ENCODE measurements at places on chromosomes 5 and 9.
A peak's percentile ranks its signal among the peaks of the same experiment; 100 is the strongest.

DNA sequence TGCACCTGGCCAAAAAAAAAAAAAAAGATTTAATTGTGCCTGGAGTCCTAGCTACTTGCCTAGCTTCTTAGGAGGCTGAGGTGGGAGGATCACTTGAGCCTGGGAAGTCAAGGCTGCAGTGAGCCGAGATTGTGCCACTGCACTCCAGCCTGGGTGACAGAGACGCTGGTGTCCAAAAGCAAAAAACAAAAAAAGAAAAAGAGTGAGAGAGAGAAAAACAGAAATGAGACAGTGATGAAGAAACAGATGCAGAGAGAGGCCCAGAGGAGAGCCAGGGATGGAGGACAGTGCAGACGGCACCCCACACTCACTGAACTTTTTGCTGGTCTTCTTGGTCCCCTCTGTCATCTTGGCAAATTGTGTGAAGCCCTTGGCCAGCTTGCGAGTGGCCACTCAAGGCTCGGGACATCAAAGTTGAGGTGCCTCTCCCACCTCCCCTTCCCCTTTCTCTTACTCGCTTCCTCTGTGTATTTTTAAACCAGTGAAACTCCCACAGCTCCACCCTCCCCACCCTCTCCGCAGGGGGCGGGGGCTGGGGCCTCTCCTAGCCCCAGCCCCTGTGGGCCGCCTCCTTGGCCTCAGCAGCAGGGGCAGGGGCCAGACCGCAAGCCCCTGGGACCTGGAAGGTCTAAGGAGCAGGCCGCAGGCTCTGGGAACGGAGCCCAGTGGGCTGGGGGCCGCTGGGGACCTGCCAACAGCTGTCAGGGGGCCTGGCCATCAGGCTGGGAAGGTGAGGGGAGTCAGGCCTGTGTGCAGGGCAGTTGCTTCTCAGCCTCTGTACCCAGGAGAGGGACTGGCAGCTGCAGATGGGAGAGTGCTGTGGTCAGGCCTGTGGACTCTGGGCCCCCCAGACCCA, at the start of gene SH2D3C:
Gene SH2D3C, minus strand, starts transcription at position 387 of the 856 bp plus-strand sequence. Its CDS starts 39 bp downstream, at position 348.
- DNase-seq, result peak; percentile 28

DNA sequence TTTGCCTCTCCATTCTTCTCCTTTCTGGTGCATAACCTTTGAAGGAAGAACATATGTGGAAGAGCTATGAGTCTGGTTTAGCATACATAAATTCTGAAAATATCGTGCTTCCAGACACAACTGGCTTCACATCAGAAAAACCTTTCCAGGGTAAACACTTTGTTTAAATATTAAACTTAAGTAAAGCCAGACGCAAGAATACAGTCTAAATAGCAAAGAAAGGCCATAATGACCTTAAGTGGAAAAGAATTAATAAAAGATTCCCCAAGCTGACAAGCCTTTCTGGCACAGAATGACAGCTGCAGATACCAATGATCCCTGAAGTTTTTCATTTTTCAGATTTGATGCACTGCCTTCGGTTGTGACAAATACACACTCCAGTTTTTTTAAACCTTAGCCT, 13.5 kb upstream of the TSSK1B start:
- DNase-seq, result no peak

- DNase-seq, result peak; percentile 94
Observed at GRCh38 chr9:32552172-32552872, at the start of the genes SMIM27 and TOPORS. Gene SMIM27 (plus strand): TSS chr9:32552327. CDS start chr9:32552435, 108 bp downstream. Gene TOPORS (minus strand): TSS chr9:32552586. CDS start chr9:32552436, 150 bp downstream.

- no peak for DNase-seq
Observed at GRCh38 chr9:81604306-81605169, 84.8 kb downstream of the TLE1 start.

- no peak for DNase-seq
Observed at GRCh38 chr5:143065996-143066522, 295.9 kb downstream of the ARHGAP26 start.

DNA sequence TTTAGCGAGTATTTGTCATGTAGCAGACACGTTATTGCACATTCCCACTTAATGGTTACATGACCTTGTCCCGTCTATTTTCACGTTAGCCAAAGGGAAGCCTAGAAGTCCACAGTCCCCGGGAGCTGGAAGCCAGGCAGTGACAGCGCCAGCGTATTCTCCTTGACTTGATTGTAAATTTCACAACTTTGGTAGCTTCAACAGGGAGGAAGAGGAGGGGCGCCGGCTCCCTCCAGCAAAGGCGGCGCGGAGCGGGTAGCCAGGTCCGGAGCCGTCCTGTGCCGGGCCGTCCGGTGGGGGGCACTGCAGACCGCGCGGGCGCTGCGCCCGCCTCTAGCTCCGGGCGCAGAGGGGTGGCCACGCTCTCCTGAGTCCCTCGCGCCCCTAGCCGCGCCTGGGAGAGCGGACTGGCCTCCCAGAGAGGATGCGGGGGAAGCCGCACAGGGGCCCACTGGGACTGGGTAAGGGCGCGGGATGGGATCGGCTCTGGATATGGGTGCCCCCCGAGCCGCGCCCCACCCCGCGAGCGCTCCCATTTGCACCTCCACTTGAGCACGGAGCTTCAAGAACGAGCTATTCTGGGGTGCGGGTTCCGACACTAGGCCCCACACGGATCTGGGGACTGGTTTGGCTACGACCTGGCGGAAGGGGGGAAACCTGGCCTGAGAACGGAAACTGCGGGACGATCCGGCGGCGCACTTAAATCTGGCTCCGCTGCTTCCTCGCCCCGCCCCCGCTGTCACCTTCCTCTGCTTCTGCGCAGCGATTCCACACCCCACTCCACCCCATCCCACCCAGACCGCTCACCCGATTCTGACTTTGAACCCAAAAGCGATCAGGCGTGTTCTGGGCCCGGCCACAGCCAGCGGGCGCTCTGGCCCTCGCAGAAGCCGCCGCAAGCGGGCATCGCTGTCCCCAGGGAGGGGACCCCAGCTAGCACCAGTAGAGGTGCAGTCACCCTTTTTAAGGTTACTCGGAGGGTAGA, 23.8 kb downstream of the KLF4 start:
- DNase-seq, result peak; percentile 58

DNA sequence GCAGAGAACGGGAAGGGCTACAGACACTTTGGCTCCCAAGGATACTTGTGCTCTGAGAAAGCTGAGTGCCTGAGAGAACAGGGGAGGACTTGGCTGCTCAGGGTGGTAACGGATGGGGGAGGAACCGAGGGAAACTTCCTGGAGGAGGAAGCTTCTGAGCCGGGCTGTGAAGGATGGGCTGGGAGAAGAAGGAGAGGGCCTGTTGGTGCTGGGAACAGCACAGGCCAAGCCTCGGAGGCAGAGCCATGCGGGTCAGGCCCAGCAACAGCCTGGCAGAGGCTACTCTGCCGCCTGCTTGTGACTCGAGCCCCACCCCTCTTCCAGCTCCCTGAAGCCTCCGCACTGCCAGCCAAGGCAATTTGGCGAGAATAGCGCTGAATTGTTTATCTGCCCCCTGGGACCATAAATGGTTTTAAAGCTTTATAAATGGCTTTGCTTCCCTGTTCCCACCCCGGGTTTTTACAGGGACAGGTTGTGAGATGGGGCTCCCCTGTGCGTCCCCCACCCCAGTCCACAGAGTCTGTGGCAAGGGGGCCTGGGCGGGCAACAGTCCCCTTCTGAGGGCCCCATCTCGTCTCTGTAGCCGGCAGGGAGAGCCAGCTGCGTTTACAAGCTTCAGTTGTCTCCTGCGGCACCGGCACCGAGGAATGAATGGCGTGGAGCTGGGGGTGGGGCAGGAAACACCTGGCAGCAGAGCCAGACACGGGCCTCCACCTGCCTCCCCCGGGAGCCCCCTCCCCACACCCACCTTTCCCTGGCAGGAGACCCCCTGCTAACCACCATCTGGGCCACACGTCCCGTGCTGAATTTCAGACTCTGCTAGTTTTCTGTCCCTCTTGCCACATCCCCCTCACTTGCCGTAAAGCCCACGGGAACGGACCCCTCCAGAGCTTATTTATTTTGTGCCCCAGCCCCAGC, 24.4 kb downstream of the FAM163B start:
- DNase-seq, result no peak

DNA sequence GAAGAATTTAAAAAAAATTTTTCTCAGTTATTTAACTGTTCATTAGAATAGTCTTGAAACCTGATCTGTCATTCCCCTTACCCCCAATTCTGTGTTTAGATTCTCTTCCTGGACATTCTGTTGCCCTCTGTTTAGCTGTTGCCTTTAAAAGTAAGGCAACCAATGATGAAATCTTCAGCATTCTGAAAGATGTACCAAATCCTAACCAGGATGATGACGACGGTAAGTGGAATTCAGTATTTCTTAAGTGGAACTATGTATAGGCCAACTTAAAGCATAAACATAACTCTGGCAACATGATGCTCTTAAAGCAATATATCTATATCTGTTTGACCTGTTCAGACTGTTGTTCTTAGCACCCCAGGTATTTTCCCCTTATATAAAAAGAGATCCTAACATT, 27.2 kb downstream of the NCBP1 start:
- DNase-seq, result peak; percentile 70

- peak; percentile 11 for DNase-seq
Observed at GRCh38 chr5:57243286-57244137, 69.7 kb downstream of the GPBP1 start.

DNA sequence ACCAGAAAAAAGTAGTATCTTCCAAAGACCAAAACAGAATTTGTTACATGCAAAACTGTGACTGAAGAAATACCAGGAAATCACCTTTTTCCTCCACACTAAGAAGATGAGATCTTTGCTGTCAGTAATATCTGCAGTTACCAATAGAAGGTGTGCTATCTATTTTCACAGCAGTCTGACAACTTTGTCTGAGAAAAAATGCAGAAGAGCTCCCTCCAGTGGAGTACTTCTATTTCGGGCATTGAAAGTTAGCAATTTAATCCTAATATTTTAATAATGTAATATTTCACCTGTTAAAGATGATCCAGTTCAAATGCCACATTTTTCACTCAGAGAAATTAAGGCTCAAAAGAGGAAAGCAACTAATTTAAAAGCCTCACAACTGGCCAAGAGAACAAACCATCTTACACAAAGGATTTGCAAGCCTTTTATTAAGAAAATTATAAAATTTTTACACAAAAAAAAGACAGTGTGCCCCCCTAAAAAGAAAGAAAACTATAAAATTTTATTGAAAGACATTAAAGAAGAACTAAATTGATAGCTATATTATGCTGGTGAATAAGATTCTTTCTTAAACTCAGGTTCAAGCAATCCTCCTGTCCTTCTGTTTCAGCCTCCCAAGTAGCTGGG, 50.6 kb downstream of the DEPDC1B start:
- peak; percentile 77 for DNase-seq

DNA sequence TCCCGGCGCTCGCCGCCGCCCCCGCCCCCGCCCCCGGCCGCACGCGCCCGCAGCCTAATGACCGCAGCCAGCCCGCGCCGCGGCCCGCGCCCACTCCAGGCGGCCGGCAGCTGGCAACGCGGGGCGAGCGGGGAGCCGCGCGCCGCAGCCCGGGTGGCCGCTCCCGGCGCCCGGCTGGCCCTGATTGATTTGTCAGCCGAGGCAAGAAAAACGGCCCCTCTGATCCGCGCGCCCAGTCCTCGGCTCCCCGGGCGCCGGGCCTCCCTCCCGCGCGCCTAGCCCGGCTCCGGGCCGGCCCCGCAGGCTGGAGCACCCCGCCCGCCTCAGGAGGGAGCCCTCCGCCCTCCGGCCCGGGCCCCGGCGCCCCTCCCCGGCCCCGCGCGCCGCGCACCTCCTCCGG, 11.9 kb upstream of the LHX2 start:
- no peak for DNase-seq

DNA sequence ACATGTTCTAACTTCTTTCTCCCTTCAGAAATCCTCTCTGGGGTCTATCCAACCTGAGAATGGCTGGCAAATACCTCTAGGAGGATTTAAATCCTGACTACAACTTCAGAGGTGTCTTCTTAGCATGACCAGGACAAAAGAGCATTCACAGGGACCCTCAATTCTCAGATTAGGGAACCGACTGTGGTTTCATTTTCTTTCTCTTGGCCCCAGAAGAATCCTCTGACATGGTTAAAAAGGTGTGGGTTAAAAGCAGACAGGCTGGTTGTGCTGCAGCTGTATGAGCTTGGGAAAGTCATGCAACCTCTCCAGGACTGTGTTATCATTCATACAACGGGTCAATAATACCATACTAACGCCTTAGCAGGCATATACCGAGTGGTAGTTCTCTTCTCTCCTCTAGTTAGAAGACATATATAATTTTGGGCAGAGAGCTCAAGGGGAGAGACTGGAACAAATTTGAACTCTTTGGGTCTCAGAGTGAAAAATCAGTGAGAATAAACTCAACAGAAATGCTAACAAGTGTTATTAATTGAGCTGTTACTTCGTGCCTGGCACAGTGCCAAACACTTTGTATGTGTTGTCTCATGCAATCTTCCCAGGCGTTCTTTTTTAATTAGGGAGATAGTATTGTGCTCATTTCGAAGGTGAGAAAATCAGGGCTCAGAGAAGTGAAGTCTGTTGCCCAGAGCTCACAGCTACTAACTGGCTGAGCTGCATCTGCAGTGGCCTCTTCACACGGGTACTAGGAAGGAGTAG, 35.2 kb downstream of the INSYN2B start:
- no peak for DNase-seq

- DNase-seq, result no peak
Observed at GRCh38 chr5:121834021-121834420, 17.7 kb upstream of the FTMT start.

GRCh38 chr9:129307227-129307970, 129.3 kb upstream of the IER5L start:
- no peak for DNase-seq

GRCh38 chr5:62778316-62779009, 199.8 kb downstream of the LRRC70 start:
- no peak for DNase-seq

- DNase-seq, result no peak
Observed at GRCh38 chr5:68555907-68556681, 340.5 kb downstream of the PIK3R1 start.

DNA sequence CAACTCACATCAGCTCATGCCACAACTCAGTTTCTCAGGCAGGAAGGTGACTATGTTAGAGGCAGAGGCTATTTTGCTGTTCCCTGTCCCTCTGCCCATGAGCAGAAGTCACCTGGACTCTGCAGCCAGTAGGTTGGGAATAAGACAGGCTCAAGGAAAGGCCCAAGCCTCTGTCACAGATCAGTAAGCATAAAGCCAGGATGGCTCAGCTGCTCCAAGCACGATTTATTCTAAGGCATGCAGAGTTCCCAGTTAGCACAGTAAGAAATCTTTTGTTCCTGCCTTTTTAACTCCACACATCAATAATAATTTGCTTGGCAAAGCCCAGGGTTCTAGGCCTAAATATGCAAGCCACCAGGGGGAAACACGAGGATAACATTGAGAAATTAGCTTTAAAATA, 249.0 kb upstream of the ADRA1B start:
- no peak for DNase-seq

- DNase-seq, result no peak
Observed at GRCh38 chr5:113190347-113190746, 213.7 kb downstream of the DCP2 start.
